ENCODE measurements at places on chromosomes 1 and 21.

DNA sequence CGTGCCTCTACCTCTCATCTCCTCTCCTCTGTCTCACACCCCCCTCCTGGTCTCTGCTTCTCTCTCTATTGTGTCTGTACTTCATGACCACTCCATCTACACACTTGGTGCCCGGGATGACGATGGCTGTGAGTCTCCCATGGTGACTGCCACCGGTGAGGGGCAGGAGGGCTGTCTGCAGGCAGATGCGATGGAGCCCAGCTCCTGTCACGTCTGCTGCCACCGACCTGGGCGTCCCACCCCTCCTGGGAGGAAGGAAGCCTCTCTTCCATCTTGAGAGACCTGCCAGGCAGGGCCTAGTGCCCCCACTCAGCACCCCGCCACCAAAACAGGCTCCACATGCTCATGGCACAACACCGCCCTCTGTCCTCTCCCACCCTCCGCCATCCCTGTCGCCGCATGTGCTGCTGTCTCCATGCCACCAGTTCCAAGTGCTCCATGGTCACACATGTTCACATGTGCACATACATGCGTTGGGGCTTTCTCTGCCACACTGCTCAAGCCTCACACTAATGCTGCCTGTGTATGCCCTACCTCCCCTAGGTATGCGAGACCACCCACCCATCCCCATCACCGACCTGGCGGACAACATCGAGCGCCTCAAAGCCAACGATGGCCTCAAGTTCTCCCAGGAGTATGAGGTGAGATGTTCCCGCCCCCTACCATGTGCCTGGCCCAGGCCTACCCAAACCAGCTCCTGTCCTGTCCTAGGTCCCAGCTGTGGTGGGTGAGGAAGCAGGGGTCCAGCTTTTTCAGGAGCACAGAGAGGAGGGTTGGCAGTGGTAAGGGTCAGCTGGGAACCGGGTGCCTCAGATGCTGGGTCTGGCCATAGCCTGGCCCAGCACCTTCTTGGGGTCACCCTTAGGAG is 36.6 kb upstream of the KDM4A start:
- DNase-seq: no peak

GRCh38 chr1:205675247-205675646 is 5.1 kb downstream of the SLC45A3 start:
- no peak for DNase-seq

DNA sequence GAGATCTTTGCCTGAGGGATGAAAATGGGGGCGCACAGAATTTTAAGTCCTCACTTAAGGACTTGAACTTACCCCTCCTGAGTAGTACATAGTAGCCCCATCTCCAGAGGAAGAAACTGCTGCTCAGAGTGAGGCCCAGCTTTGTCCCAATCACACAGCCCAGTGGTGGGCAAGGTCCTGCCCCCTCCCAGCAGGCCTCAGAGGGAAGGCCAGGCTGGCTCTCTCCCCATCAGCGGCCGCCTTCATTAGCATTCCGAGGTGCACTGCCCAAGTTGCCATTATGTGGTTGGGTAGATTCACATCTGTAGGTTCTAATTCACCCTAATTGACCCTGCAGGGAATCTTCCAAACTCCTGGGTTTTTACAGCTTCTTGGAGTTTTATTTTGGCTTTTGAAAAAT is 59.1 kb downstream of the FOXO6 start:
- DNase-seq: no peak

GRCh38 chr1:20284625-20285024 is 6.0 kb upstream of the VWA5B1 start:
- DNase-seq: no peak

- DNase-seq: no peak
These were observed 170.0 kb downstream of the FCRL5 start for GRCh38 chr1:157382351-157382750.

DNA sequence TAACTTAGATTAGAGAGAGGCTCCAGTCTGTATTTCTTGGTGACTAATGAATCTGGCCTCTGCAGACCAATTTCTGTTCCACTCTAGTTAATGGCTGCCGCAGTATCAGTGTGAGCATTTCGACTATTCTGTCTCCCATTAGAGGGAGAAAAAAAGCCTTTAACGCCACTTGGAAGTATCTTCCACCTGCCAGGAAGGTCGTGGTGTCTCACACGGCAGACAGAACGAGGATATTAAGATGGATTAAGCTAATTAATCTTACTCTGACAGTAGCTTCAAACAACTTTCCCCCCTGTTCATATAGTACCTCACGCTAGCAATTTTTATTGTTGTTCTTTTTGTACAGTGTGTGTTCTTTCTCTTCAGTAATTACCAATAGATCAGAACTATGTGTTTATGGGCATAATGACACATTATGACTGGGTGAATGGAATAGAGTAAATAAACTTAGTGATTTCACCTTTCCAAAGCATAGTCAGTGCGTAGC is 153.8 kb downstream of the ADGRL2 start:
- no peak for DNase-seq

DNA sequence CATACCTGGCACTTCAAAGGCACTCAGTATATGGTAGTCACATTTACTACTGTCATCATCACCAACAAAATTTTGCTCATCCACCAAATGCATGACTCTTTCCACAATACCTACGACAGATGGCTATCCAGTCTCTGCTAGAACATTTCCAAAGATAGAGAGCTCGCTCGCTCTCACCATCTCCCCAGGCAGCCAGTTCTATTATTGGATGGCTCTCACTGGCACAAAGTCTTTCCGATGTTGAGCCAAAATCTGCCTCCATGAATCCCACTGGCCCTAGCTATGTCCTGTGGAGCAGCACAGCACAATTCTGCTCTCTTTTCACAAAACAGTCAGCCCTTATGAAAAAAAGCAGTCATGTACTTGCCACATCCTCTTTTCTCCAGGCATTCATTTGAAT is 102.1 kb downstream of the DAB1 start:
- DNase-seq: no peak

GRCh38 chr1:172134087-172134731 is 286.3 kb upstream of the C1orf105 start:
- no peak for DNase-seq

- peak; percentile 92 for DNase-seq
These were observed 9.6 kb upstream of the ADORA1 start for GRCh38 chr1:203117611-203118575.

DNA sequence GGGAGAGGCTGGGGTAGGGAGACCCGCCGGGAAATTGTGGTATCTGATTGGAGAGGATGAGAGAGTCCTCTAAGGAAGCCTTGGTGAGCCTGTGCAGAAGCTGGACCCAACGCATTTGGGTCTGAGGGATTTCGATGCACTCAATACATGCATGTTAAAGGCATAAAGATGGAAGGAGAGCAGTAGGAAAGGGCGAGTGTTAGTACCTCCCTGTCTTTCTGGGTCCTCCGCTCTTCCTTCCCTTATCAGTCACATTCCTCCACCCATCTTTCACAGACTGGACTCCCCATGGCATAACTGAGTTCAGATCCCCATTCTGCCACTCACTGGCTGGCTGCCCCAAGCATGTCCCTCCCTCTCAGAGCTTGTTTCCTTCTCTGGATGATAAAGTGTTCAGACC is 7.3 kb downstream of the RGS16 start:
- DNase-seq: no peak

DNA sequence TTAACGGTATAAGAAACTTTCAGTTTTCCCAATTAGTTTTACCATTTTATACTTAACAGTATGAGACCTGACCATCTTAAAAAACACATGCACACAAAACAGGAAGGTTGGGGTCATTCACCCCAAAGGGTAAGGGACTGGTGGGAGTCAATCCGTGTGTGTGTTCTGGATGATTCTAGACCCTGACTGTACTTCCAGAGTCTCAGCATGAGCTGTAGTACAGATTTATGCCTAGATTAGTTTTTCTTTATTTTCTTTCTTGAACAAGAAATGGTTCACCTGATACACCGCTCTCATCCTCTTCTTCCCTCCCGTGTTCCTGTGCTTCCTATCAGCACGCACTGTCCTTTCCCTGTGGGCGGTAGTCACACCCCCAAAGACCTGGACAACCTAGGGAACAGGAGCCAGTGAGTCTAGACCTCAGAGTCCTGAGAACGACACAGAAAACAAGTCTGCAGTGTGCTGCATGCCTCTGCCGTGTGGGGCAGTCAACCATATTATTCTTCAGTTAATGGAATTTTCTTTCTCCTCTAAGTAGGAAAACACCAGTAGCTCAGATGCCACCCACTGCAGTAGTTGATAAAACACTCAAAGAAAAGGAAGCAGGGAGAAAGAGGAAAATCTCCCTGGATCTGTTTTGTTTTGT is 38.9 kb upstream of the MRPS6 start:
- DNase-seq: no peak

DNA sequence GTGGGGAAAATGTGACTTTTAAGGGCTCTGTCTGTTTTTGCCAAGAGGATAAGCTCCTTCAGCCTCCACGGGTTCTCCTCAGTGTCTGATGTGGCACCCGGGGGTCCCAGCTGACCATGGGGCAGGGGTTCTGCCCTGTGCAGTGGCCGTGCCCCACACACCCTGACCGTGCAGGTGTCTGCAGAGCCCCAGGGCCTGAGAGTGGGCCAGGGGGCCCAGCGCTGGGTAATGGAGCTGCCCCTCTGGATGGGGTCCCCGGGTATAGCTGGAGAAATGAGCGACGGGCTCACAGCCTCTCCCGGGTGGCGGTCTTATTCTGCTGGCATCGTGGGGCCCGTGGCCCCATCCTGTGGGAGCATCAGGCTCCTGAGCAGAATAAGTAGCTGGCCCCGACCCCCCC is 2.9 kb upstream of the PFKL start:
- DNase-seq: no peak

GRCh38 chr1:182681568-182681912 is 2.8 kb downstream of the RGS8 start:
- DNase-seq: no peak

GRCh38 chr1:26291433-26291832 is 11.5 kb downstream of the SH3BGRL3 start:
- DNase-seq: peak; percentile 38

- DNase-seq: peak; percentile 41
These were observed 73.9 kb downstream of the KCNJ6 start for GRCh38 chr21:37842163-37842919.

DNA sequence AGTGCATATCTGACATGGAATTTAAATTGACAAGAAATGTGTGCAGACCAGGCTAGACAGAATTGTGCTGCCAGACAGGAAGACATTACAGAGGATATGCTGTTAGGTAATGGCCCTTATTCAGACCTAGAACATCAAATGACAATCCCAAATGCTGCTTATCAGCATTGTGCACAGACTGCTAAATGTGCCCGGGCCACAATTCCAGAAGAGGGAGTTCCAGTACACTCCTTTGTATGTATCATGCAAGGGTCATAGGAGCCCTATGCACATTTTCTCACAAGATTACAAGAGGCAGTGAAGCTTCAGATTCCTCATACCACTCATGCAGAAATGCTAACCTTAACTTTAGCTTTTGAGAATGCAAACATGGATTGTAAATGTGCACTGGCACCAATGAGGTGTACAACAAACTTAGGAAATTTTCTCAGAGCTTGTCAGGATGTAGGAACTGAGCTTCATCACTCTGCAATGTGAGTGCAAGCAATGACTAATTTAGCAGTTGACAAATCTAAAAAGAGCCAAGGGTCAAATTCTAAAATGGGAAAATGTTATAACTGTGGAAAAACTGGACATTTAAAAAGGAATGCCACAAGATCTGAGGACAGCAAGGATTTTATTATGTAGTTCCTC is 273.5 kb downstream of the COL11A1 start:
- peak; percentile 61 for DNase-seq

GRCh38 chr1:17750333-17750732 is 4.8 kb upstream of the ACTL8 start:
- DNase-seq: no peak

GRCh38 chr1:234617986-234618736 is 8.2 kb upstream of the IRF2BP2 start:
- DNase-seq: no peak

GRCh38 chr1:32100807-32101708 is 6.8 kb upstream of the KPNA6 start:
- DNase-seq: no peak

GRCh38 chr1:159473335-159473734 is 33.8 kb downstream of the OR10J1 start:
- DNase-seq: no peak

DNA sequence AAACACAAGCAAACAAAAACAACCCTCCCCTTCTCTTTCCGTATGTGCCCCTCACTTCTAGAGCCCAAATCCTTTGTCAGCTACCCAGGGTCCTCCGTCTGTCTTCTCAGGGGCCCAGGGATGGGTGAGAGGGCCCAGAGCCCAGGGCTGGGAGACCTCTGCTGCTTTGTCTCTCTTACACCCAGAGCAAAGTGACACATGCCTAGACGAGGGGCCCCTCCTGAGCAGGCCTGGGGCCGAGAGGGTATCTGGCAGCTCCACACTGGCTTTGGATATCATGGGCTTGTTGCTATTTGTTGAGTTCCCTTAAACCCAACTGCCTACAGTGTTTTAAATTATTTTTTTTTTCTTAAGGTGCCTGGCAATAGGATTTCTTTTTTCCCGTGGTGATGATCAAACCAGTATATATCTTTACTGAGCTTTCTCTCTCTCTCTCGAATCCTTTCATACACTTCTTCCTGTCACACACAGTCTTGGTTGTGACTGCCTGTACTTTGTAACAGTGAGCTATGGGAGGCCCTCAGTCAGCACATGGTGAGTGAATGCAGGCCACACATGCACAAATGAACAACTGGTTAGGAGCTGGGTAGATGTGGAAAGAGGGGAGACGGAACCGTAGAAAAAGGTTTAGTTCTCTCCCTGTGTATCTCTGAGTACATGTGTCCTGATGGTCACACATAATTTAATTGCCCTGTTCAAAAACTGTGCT is 14.5 kb downstream of the RASSF5 start:
- no peak for DNase-seq

DNA sequence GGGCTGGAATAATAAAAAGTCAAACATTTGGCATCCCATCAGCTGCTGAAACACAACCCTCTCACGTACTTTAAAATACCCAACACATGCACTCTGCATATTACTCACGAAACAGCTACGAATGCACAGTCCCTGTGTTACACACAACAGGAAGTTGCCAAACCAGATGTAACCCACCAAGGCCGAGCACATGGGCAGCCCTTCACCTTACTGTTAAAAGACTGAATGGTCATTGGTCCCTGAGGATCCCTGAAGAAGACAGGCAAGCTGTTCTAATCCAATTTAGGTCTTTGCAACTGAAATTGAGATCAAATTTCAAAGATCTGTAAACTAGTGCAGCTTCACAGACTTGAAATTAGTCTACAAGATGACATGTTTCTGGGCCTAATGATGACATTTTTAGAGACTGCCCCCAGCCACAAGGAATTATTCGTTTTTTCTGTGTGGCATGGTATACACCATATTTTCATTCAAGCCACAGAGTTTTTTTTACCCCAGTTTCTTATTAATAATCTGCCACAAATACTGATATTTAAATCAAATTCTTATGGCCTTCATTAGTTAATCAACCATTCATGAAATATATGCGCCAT is 25.6 kb upstream of the IER5 start:
- no peak for DNase-seq

- DNase-seq: no peak
These were observed 12.8 kb downstream of the PDE9A start for GRCh38 chr21:42666023-42666747.

DNA sequence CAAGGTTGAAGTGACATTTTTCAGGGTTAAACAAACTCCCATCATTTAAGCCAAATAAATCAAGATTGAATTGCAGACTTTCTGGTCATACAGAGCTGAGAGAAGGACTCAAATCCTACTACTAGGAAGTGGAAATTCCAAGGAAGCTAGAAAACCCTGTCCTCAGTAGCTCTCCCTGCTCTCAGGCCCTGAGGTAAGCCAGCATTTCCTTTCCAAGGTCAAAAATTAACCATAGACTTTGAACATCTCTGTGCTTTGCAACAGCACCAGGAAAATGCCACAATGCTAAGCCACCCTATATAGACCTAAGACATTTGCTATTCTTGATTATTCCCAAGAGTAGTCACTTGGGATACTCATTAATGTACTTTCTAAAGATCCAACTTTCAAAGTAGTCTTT is 45.1 kb downstream of the LUZP1 start:
- DNase-seq: no peak
